ENCODE measurements at places on chromosomes 11 and 22. TPM values are rescaled to one million over a fixed set of nuclear protein-coding genes. Genes with fewer than 3 reads are reported as not detected.

Gene CEND1
- not detected for total RNA-seq

Gene CCDC73
- total RNA-seq = not detected

Gene BDNF
- total RNA-seq = 0.76 TPM

Gene MUC5AC
- total RNA-seq = not detected

Gene PKDREJ
- not detected for total RNA-seq

Gene SCARF2
- total RNA-seq = 1.9 TPM

Gene TMEM86A
- 4.8 TPM for total RNA-seq

Gene TSPAN32
- total RNA-seq = not detected

Gene C11orf91
- total RNA-seq = not detected

Gene GLYATL2
- total RNA-seq = 0.38 TPM

Gene CENPM
- 8.7 TPM for total RNA-seq

Gene HEPHL1
- 7.6 TPM for total RNA-seq

Gene ACR
- not detected for total RNA-seq

Gene CRYBB3
- total RNA-seq = not detected

Gene RTN4R
- 3.2 TPM for total RNA-seq

Gene INPP5J
- 0.57 TPM for total RNA-seq
